ENCODE measurements at places on chromosomes 7 and 10. TPM values are rescaled to one million over a fixed set of nuclear protein-coding genes. Genes with fewer than 3 reads are reported as not detected.

Gene GFRA1
- 8.7 TPM for total RNA-seq

GRCh38 chr7:103121641-103122040 is 27.3 kb downstream of the NAPEPLD start:
- no peak for DNase-seq

Gene FANK1
- total RNA-seq, result 2.5 TPM

Gene UPP1
- 10.6 TPM for total RNA-seq

Gene GIMAP5
- total RNA-seq, result not detected

Gene NEUROD6
- total RNA-seq, result not detected

DNA sequence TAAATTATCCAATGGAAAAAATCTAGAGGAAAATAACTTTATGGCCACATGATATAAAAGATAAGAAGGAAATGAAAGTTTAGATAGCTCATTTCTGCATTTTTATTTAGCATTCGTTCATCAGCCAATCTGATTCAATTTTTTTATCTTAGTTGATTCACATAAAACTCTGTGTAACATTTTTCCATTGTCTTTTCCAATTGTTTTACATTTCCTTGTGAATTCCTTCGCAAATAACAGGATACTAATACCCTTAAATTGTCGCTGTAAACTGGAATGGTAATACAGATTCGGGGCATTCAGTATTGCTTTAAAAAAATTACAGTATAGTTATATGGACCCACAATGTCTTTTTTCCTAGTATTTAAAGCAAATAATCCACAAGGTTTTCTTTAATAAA is 136.4 kb downstream of the CUBN start:
- no peak for DNase-seq

DNA sequence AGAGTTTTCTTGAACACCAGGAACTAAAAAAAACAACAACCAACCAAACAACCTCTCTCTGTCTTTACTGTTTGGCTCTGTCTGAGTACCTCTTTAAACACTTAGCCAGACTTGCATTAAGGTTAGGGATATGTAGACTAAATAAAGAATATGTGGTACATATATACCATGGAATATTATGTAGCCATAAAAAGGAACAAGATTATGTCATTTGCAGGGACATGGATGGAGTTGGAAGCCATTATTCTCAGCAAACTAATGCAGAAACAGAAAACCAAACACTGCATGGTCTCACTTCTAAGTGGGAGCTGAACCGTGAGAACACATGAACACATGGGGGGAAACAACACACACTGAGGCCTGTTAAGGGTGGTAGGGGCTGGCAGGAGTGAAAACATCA is 116.0 kb upstream of the ANTXRL start:
- no peak for DNase-seq

- DNase-seq, result no peak
These were observed 113.8 kb downstream of the FGFR2 start for GRCh38 chr10:121484401-121484800.

DNA sequence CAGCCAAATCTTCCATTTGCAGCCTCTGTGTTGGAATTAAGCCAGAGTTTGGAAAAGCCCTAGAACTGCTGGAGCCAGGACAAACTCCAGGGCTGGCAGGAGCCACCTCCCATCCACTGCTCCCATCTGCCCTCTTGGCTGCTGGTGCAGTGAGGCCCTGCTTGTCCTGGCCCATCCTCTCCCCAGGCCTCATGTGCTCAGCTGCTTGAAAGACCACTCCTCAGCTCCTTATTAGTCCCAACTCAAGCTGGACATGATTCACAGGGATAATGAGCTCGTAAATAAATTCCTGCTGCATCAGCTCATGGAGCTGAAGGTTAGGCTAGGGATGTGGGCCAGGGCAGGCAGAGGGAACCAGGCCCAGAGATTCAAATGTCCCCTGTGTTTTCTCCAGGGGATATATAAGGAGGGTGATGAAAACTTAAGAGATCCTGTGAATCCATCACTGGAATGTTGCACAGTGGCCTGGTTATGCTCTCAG is 282.8 kb downstream of the RPS24 start:
- DNase-seq, result no peak

DNA sequence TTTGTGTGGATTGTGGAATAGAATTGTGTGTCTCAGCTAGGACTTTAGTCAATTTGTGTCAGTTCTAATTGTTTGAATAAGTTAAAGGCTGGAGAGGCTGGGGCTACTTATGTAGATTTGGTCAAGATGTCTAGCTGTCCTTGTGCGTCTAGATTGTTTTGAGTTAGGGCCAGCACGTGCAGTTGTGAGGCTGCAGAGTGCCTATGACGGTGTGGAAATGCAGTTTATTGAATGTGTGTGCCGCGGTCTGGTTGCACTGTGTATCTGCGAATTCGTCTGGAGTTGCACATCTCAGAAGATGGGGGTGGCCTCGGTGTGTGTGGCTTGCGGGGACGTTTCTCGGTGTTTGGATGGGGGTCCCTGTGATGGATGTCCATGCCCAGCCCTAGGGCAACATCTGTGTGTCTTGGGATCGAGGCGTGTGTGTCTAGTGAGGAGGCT is 10.2 kb downstream of the EMX2 start:
- no peak for DNase-seq

GRCh38 chr7:44976746-44977196 is 2.0 kb downstream of the MYO1G start:
- DNase-seq, result no peak

DNA sequence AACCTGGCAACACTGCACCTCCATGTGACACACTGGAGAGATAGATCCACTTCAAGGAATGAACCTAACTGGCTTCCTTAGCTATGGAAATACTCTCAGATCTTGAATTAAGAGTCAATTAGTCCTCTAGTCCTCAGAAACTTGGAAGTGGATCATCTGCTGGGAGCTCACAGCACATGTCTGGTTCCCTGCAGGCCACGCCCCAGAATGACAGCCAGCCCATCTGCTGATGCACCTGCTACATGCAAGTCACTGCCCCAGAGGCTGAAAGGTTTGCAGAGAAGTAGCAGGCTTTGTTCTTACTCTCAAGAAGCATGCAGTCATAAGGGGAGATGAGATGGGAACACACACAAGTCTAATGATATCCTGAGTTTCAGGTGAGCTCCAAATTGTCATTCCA is 275.9 kb downstream of the SKAP2 start:
- DNase-seq, result no peak

DNA sequence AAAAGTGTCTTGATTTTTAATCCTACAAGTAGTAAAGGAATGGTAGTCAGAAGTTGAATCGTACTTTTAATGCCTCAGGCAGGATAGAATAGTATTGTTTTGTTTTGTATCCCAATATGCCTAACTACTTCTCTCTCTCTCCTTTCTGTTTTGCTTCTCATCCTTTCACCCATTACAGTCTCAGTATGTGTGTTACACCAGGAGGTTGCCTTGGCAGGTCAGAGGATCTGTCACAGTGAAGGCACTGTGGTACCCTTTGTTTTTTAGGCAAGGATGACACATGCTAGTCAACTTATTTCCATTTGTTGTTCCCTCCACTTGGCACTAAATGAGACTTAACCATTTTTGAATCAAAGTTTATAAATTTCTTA is 94.4 kb downstream of the MAPK8 start:
- DNase-seq, result no peak

DNA sequence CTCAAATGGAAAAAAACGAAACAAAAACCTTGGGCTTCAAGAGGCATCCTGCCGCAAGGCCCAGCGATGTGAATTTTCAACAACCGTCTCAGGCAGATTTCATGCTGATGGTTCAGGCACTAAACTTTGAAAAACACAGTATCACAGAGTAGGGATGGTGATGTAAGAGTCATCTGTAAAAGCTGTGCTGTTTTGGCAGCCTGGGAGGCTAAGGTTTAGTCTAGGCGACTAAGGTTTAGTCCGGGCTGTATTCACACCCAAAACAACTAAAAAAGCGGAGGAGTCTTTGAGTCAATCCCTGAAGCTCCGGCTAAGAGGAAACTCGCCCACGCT is 420 bp upstream of the MINPP1 start:
- DNase-seq, result no peak
